ENCODE measurements at places on chromosomes 5 and 9.

DNA sequence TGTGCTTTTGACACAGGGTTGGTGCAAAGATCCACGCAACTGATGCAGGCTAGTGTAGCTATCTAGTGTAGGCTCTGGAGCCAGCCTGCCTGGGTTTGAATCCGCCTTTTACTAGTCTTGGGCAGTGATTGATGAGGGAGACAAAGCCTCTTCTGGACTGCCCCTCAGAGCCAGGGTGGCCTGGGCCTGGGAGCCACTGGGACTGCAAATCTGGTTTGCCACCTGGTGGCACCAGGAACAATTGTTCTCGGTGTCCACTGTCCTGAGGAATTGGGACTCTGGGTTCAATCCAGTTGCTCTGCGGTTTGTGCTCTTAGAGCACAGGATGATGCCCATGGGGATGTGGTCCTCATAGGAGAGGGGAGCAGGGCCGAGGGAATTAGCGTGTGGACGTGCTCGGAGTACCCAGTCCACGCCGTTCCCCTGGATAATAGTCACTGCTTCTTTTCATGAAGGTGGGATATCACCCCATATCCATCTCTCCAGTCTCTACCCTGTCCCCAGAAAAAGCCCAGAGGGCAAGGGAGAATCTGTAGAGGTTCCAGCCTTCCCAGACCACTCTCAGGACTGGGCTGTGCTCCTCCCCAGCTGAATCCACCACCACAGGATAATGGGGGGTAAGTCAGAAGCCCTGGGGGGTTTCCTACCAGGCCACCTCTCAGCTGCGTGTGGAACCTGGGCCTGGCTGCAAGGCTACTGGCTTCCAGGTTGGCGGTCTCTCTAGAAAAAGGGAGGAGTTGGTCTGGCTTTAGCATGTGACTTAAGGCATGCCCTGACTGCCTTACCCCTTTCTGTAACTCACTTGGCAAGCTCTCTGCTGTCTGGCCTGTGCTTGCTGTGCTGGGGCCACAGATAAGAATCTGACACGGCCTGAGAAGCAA lies 1.9 kb downstream of the B4GALT7 start:
- no peak overlapping the region for H3K27ac ChIP-seq
- H3K27me3 ChIP-seq = no peaks in the 10 kb centered on the region

- no peaks in the 10 kb centered on the region for H3K4me1 ChIP-seq
- no peaks in the 10 kb centered on the region for H3K27me3 ChIP-seq
- H3K27ac ChIP-seq = no peak overlapping the region
- no peak for DNase-seq
Measured at GRCh38 chr5:136425921-136426320, 60.6 kb upstream of the TRPC7 start.

DNA sequence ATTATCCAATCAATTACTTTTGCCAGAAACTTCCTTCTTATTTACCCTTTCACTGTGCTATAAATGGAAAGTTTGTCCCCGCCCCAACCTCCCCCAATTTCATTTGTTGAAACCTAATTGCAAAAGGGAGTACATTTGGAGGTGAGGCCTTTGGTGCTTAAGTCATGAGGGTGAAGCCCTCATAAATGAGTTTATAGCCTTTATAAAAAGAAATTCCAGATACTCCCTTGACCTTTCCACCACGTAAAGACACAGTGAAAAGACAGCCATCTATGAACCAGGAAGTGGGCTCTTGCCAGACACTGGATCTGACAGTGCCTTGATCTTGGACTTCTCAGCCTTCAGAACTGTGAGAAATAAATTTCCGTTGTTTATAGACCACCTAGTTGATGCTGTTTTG lies 82.3 kb downstream of the NUDT12 start:
- H3K36me3 ChIP-seq = no peaks in the 10 kb centered on the region
- no peaks in the 10 kb centered on the region for H3K27me3 ChIP-seq
- no peaks in the 10 kb centered on the region for H3K4me1 ChIP-seq
- no peak overlapping the region for H3K4me3 ChIP-seq

DNA sequence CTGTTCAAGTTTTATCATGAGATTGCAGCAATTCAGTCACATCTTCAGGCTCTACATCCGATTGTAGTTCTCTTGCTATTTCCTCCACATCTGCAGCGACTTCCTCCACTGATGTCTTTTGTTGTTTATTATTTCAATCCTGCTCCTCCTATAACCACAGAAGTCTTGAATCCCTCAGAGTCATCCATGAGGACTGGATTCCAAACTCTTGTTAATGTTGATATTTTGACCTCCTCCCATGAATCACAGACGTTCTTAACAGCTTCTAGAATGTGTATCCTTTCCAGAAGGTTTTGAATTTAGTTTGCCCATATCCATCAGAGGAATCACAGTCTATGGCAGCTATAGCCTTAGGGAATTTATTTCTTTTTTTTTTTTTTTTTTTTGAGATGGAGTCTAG lies 3.6 kb downstream of the FBXO38 start:
- no peak overlapping the region for H3K27ac ChIP-seq
- H3K27me3 ChIP-seq = no peaks in the 10 kb centered on the region
- H3K36me3 ChIP-seq = no peaks in the 10 kb centered on the region
- no peak overlapping the region for H3K4me3 ChIP-seq
- no peak for DNase-seq

GRCh38 chr9:13569602-13570067 lies 290.1 kb upstream of the MPDZ start:
- H3K36me3 ChIP-seq = no peaks in the 10 kb centered on the region
- H3K27me3 ChIP-seq = no peaks in the 10 kb centered on the region
- H3K27ac ChIP-seq = peak overlapping the region; percentile 76
- DNase-seq = no peak
- H3K4me1 ChIP-seq = peaks cover 29% of the 10 kb centered on the region

DNA sequence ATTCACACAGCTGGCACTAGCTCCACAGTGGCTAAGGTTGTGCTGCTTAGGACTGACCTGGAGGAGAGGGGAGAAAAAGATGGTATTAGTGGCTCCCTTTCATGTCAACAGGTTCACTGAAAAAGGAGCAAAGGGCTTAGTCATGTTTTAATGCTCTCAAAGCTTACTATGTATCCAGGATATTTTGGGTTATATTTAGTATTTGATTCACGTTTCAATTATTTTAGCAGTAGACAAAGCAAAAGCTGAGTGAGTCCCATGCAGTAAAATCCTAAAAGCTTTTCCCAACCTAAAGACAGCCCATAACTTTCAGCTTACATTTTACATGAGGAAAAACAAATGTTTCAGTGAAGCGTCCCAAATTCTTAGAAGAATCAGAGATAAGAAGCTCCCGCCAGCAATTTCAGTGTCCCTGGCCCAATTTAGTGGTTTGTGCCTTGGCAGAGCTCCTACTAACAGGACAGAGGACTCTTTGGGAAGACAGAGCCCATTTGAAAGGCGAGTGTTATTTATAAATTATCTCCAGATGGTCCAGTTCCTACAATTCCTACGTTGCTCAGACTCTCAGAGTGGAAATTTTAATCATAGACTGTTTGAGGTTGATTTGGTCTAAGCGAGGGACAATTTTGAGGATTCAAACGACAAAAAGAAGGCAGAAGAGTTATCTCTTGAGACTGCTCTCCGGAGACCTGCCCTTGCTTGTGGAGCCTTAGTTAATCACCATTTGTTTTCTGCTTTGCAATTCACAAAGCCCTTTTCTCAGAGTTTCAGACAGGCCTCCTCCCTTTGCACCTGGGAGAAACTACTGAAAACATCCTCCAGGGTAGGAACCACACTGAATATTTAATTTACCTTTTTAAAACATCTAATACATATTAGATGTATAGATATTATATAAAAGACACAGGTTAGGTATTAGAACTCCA lies 225.0 kb upstream of the ANKRD55 start:
- DNase-seq = no peak
- no peak overlapping the region for H3K4me3 ChIP-seq
- H3K4me1 ChIP-seq = no peaks in the 10 kb centered on the region
- H3K27ac ChIP-seq = no peak overlapping the region
- H3K36me3 ChIP-seq = no peaks in the 10 kb centered on the region

- no peaks in the 10 kb centered on the region for H3K36me3 ChIP-seq
- no peak for DNase-seq
- no peak overlapping the region for H3K4me3 ChIP-seq
- H3K27ac ChIP-seq = no peak overlapping the region
Measured at GRCh38 chr5:168227973-168228615, 63.4 kb upstream of the WWC1 start.

DNA sequence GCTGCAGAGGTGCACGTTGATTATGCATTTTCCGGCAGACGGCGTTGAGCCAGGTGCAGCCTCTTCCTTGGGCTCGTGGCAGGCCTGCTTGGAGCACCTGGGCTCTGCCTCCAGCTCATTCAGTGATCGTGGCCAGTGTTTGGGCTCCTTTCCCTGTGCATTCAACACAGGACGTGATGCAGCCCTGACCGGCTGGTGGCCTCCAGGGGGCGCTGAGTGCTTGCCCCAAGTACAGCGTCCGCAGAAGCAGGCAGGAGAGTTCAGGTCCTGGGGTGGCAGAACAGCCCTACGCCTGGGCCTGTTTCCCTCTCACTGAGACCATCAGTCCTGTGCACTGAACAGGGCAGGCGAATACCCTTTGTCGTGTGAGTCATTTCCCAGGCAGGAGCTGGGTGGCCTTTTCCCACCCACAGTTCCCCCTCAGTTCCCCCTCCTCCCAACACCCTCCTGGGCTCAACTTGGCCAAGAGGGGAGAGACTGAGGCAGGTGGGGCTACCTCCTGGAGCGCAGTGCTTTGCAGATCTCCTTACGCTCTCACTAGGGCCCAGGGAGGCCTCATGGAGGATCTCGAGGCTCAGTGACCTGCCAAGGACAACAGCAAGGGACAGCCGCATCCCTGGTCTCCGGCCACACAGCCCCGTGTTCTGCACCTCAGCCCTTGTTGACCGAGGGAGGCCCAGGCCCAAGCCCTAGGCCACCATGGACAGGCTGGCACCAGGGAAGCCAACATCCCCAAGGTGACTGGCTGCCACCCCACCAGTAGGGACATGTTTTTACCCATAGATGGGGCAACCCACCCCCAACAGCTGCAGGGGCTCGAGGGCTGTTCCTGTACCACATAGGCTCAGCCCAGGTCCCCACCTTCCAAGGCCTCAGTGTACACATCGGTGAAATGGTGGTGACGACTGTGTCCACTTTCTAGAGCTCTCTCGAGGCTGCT lies 52.9 kb downstream of the LRSAM1 start:
- H3K36me3 ChIP-seq = no peaks in the 10 kb centered on the region
- no peaks in the 10 kb centered on the region for H3K4me1 ChIP-seq
- no peaks in the 10 kb centered on the region for H3K27me3 ChIP-seq

- peak overlapping the region; percentile 56 for H3K27ac ChIP-seq
- H3K36me3 ChIP-seq = no peaks in the 10 kb centered on the region
- no peak for DNase-seq
- H3K4me3 ChIP-seq = peak overlapping the region; percentile 1
- no peaks in the 10 kb centered on the region for H3K27me3 ChIP-seq
Measured at GRCh38 chr5:14245132-14245925, 102.2 kb downstream of the TRIO start.

DNA sequence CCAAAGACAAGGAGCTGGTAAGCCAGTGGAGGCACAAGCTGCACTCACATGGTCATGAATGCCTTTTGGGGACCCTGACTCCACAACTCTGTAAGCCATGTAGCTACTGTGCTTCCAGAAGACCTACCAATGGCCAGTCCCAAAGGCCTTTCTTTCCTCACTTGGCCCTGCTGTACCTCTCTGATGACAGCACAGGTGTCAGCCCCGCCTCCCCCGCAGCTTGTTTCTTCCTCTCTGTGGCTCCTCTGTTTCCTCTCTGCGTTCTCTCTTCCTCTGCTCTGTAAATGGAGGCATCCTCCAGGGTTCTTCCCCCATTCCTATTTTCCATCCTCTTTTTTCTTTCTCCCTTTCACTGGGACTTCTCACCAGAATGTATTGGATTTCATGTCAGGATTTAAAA lies 26.7 kb downstream of the SH3TC2 start:
- no peaks in the 10 kb centered on the region for H3K36me3 ChIP-seq
- H3K4me1 ChIP-seq = peaks cover 12% of the 10 kb centered on the region
- no peak for DNase-seq
- no peak overlapping the region for H3K4me3 ChIP-seq

GRCh38 chr9:108708448-108708847 lies 147.3 kb downstream of the ACTL7B start:
- H3K4me1 ChIP-seq = no peaks in the 10 kb centered on the region
- DNase-seq = no peak
- no peak overlapping the region for H3K4me3 ChIP-seq
- no peaks in the 10 kb centered on the region for H3K36me3 ChIP-seq
- H3K27me3 ChIP-seq = no peaks in the 10 kb centered on the region
- no peak overlapping the region for H3K27ac ChIP-seq

- H3K36me3 ChIP-seq = no peaks in the 10 kb centered on the region
- H3K27ac ChIP-seq = no peak overlapping the region
- H3K4me1 ChIP-seq = no peaks in the 10 kb centered on the region
- no peak for DNase-seq
- H3K4me3 ChIP-seq = no peak overlapping the region
- H3K27me3 ChIP-seq = no peaks in the 10 kb centered on the region
Measured at GRCh38 chr9:90162326-90162725, 480.3 kb downstream of the DIRAS2 start.

DNA sequence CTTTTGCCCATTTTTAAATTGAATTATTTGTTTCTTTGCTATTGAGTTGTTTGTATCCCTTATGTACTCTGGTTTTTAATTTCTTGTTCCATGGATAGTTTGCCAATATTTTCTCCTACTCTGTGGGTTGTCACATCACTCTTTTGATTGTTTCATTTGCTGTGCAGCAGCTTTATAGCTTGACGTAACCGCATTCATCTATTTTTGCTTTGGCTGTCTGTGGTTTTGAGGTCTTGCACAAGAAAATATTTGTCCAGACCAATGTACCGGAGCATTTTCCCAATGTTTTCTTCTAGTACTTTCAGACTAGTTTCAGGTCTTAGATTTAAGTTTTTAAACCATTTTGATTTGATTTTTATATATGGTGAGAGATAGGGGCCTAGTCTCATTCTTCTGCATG lies 36.2 kb upstream of the ZNF366 start:
- no peak for DNase-seq
- no peaks in the 10 kb centered on the region for H3K27me3 ChIP-seq
- no peak overlapping the region for H3K4me3 ChIP-seq
- H3K4me1 ChIP-seq = peaks cover 4% of the 10 kb centered on the region
- no peak overlapping the region for H3K27ac ChIP-seq
- no peaks in the 10 kb centered on the region for H3K36me3 ChIP-seq

GRCh38 chr5:122756264-122756911 lies 18.5 kb upstream of the SNX2 start:
- no peaks in the 10 kb centered on the region for H3K36me3 ChIP-seq
- no peaks in the 10 kb centered on the region for H3K27me3 ChIP-seq
- no peak overlapping the region for H3K27ac ChIP-seq
- H3K4me1 ChIP-seq = no peaks in the 10 kb centered on the region

GRCh38 chr9:117784996-117785395 lies 80.8 kb downstream of the TLR4 start:
- H3K27me3 ChIP-seq = no peaks in the 10 kb centered on the region
- H3K4me3 ChIP-seq = no peak overlapping the region

Data from gastrocnemius medialis (tissue), 4 donors.